ENCODE measurements at places on chromosomes 4 and X.

DNA sequence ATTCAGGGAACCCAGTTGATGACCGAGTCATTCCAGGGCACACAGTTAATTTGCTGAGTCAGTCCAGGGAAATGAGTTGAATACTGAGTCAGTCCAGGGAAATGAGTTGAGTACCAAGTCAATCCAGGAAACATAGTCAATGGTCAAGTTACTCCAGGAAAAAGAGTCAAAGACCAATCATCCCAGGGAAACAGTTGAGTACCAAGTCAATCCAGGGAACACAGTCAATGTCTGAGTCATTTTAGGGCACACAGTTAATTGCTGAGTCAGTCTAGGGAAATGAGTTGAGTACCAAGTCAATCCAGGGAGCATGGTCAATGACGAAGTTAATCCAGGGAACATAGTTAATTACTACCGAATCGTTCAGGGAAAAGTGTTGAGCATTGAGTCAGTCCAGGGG, 754.4 kb downstream of the NLGN4X start:
- no peak for DNase-seq

DNA sequence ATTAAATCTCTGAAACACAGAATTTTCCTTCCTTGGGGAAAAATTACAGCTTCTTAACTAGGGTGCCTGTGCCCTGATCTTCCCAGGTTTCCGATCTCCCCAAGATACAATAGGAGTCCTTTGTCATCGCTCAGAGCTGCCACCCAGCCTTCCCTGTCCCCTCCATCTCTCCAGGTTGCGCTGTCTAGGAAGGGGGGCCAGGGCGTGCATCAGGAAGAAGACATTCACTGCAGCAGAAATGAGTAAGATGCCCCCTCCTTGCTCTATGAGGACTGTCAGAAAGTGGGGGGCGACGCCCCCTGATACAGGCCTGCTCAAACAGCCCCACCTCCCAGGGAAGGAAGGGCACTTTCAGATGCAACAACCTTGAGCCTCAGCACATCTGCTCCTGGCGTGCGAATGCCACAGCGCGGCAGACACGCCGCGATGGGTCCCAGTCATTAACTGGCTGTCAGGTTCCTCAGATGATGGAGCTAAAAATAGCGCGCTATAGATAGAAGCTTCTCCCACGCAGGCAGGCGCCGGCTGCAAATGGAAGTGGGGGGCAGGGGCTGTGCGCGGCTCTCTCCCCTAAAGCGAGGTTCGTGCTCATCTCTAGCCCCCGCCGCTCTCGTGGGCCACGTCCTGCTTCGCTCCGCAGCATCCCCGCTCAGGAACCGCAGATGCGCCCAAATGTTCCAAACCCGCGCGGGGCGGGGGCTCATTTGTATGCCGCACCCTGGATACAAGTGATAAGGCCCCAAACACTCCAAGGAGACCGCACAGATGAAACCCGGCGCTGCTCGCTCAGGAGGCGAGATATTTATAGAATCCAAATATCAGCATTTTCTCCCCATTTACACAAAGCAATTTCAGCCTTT, 57.6 kb upstream of the LGI2 start:
- DNase-seq = peak; percentile 40

- DNase-seq = no peak
These were observed 377.0 kb downstream of the PDGFC start for GRCh38 chr4:156594624-156595023.

DNA sequence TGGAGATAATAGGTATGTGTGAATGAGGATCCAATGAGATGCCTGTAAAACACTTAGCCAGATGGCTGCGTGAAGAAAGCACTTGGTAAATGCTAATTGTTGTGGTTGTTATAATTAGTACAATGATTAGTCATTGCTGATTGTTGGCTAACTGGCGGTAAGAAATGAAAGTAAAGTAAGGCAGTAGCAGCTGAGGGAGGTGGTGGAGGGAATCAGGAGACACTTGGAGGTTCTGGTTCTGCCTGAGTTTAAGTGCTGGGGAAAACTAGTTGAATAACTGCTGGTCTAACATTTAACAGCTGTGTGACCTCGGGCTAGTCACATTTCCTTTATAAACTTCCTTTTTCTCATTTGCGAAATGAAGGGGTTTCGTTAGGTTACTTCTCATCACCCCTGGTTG, 30.9 kb downstream of the CD38 start:
- peak; percentile 43 for DNase-seq

DNA sequence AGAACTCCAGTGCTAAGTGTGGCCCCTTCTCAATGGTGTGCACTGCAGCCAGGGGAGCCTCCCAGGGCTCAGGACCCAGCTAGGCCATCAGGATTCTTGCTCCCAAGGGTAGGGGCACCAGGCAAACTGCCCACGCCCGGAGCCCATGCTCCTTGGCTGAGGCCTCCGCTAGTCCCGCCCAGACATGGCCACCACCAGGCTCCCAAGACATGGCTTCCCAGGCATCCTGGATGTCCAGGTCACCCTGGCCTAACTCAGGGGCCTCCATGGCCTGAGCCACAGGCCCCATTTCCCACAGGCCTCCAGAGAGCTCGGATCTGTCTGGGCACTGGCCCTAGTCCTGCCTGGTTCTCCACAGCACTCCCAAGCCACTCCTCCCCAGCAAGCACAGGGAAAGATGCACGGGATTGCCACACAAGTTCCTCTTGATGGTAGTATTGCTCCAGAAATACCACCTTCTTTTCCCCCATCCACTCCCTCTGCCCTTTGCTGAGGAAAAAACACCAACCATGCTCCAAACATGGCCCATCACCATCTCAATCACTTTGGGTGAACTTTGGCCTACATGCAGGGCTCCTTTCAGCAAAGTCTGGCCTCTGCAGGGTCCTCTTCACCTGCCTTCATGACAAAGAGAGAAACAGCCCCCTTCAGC, 274.7 kb upstream of the AGTR2 start:
- no peak for DNase-seq

- DNase-seq = no peak
These were observed 111.8 kb downstream of the EFNB1 start for GRCh38 chrX:68940601-68941000.

- DNase-seq = no peak
These were observed 80.0 kb downstream of the TBC1D19 start for GRCh38 chr4:26663888-26664287.

DNA sequence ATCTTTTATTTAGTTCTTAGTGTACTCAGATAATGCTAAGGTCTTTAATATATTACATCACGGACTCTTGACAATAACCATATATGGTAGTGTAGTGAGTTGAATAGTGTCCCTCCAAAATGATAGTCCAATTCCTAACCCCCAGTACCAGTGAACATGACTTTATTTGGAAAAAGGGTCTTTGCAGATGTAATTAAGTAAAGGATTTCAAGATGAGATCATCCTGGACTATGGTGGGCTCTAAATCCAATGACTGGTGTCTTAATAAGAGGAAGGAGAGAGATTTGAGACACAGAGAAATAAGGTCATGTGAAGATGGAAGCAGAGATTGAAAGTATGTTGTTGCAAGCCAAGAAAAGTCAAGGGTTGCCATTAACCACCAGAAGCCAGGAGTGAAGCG, 236.5 kb upstream of the DIPK2B start:
- DNase-seq = no peak

- DNase-seq = no peak
These were observed 6.9 kb downstream of the CLCN3 start for GRCh38 chr4:169627307-169627706.

DNA sequence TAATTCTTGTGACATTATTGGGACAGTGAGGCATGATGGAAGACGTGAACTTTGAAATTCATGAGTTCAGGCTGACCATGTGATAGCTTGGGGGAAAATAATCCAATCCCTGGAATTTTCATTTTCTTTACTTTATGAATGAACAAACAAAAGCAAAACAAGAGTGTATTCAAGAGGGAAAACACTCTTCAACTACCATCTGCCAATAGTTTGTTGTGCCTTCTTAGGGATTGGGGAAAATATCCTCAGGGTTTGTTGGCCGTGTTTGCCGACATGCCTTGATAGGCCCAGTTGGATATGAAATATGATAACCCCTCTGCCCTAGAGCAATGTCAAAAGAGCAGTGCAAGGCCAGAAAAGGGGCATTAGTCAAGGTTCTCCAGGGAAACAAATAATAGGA, 80.8 kb upstream of the CLNK start:
- DNase-seq = no peak

DNA sequence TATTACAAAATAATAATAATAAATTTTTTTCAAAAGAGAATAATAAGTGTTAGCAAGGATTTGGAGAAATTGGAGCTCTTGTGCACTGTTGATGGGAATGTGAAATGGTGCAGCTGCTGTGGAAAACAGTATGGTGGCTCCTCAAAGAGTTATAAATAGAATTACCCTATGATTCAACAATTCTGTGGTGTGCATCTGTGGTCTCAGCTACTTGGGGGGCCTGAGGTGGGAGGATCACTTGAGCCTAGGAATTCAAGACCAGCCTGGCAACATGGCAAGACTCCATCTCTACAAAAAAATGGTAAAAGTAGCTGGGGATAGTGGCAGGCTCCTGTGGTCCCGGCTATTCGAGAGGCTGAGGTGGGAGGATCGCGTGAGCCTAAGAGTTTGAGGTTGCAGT, 19.6 kb downstream of the MND1 start:
- DNase-seq = no peak

DNA sequence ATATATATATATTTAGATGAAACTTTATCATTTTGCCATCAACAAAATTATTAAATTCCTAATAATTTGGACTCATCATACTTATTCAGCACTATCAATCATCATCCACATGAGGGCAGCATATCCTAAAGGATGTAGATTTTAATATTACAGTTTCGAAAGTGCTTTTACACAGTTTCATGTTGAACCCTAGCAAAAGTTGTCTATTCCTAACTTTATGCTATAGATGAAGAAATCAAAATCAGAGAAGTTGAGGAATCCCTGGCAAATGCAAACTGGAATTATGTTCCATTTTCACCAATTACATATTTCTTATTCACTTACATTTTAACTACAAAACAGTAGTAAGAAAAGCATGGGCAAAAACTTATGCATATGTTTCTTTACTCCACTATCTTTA, 36.6 kb upstream of the UGT2A1 start:
- DNase-seq = peak; percentile 52

GRCh38 chr4:3410401-3411135, 31.2 kb upstream of the HGFAC start:
- DNase-seq = no peak

DNA sequence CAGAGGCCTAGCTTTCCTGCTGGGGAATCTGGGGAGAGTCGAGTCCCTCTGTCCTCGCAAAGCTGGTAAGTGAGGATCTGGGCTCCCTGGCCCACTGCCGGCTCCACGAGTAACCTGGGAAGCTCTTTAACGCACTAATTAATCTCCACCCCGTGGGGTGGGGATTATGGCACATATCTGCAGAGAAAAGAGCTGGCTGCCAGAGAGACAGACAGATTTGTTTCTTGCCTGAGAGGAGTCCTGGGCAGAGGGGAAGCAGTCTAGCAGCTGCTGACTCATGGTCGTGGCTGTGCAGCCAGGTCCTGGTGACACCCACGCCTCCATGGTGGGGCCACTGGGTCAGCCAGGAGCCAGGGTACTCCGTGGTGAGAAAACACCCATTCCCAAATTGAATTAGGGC, 14.0 kb downstream of the SORCS2 start:
- DNase-seq = no peak

- DNase-seq = peak; percentile 34
These were observed 314.9 kb upstream of the DIPK2B start for GRCh38 chrX:45515262-45516215.

- no peak for DNase-seq
These were observed 64.2 kb downstream of the MAGEA10 start for GRCh38 chrX:152074163-152074562.

DNA sequence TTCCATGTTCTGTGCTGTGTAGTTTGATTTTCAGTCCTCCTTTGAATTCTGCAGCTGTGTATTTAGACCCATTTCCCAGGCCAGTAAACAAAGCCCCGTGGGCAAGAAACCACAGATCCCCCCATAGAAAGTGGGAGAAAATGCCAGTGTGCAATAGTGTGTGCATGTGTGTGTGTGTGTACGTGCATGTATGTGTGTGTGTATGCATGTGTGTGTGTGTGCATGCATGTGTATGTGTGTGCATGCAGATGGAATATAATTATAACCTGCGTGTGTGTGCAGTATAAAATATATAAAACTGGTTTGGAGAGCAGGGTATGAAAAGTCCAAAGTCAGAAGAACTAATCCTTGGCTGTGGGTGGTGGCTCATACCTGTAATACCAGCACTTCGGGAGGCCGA, 5.2 kb upstream of the CD99 start:
- no peak for DNase-seq

- DNase-seq = no peak
These were observed 40.5 kb upstream of the PRKG2 start for GRCh38 chr4:81255524-81255923.

All from Kasumi-1 (cell line).